ENCODE measurements at places on chromosomes 4 and X.

GRCh38 chrX:9459186-9459748, 5.6 kb upstream of the TBL1X start:
- no peak overlapping the region for H3K27ac ChIP-seq
- no peak overlapping the region for H3K4me3 ChIP-seq
- no peaks in the 10 kb centered on the region for H3K36me3 ChIP-seq
- peaks cover 31% of the 10 kb centered on the region for H3K4me1 ChIP-seq
- no peak for DNase-seq

DNA sequence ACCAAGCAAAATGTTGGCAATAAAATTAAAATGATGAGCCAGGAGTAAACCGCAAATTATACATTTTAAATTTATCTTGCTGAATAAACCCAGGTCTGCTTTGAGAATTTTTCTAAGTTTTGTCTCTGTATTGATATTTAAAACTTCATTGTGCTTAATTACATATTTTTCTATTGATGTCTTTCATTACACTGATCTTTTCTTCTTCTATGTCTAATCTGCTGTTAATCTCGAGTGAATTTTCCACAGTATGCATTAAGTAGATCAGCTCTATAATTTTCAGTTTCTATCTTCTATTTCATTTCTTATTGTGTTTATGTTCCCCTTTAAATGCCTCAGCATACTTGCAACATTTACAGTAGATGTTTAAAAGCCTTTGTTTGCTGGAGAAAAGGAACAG, 918.7 kb downstream of the FAT4 start:
- H3K27me3 ChIP-seq: no peaks in the 10 kb centered on the region

- H3K27me3 ChIP-seq: no peaks in the 10 kb centered on the region
- DNase-seq: no peak
- H3K36me3 ChIP-seq: no peaks in the 10 kb centered on the region
- H3K4me1 ChIP-seq: peaks cover 9% of the 10 kb centered on the region
Measured at GRCh38 chr4:68466751-68467150, 19.5 kb downstream of the TMPRSS11E start.

DNA sequence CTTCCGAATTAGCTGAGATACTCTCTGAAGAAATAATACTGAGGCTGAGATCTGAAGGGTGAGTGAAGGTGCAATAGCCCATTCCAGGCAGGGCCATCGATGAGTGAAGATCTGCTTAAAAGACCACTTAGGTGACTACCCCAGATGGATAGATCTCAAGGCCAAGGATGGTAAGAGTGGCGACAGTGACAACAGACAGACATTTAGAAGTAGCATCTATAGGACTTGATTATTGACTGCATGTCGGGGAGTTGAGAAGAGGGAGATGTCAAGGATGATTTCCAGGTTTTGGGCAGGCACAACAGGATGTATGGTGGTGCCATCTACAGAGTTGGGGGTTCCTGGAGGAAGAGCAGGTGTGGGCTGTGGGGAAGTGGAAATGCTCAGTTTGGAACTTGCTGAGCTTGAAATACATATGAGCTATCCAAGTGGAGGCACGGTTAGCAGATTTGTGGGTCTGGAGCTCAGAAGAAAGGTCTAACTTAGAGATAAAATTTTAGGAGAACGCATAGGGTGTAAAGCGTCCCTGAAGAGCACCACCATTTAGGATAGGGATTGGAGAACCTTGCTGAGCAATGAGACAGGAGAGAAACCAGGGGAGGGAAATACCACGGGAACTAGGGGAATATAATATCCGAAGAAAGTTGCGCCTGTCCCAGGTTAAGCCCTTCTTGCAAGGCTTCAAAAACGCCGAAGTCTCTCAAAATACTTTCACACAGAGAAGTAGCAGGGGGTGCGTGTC, 688 bp downstream of the UFSP2 start:
- DNase-seq: no peak
- peak overlapping the region; percentile 90 for H3K4me3 ChIP-seq
- H3K27ac ChIP-seq: peak overlapping the region; percentile 100
- H3K27me3 ChIP-seq: no peaks in the 10 kb centered on the region

Measured in nephron progenitor cell (in vitro differentiated cells).